Diencephalon (tissue), 1 donor: ENCODE measurements at places on chromosomes 5 and 9. TPM values are rescaled to one million over a fixed set of nuclear protein-coding genes. Genes with fewer than 3 reads are reported as not detected.

Gene CYLC2
- not detected for total RNA-seq

Gene CARD9
- total RNA-seq = 2.3 TPM

Gene ERCC8
- total RNA-seq = 31.6 TPM

Gene CNTLN
- total RNA-seq = 25.1 TPM

Gene PCDHGA5
- 7.2 TPM for total RNA-seq

Gene CCNH
- total RNA-seq = 103 TPM

Gene GCNT4
- total RNA-seq = 0.92 TPM

Gene OBP2B
- not detected for total RNA-seq

Gene PTPRD
- total RNA-seq = 248 TPM

Gene PTPN3
- total RNA-seq = 23.5 TPM

Gene SHC3
- 42.0 TPM for total RNA-seq

Gene C1QTNF3
- 16.1 TPM for total RNA-seq

Gene ABL1
- total RNA-seq = 29.5 TPM

Gene PPP3R2
- total RNA-seq = 0.92 TPM

Gene FOXD4L4
- total RNA-seq = 1.4 TPM

Gene CCDC180
- 16.1 TPM for total RNA-seq

Gene NUTM2G
- not detected for total RNA-seq

Gene AQP7
- total RNA-seq = not detected

Gene PROP1
- total RNA-seq = not detected

Gene CDK9
- 48.2 TPM for total RNA-seq

Gene PIP5KL1
- 11.5 TPM for total RNA-seq

Gene NR5A1
- total RNA-seq = 0.69 TPM

Gene PAEP
- not detected for total RNA-seq

Gene AIF1L
- total RNA-seq = 24.9 TPM

Gene VPS13A
- total RNA-seq = 53.7 TPM

Gene CDH6
- 43.4 TPM for total RNA-seq

Gene CDH10
- 48.2 TPM for total RNA-seq

Gene FOXD4L5
- total RNA-seq = 0.46 TPM

Gene INSL4
- not detected for total RNA-seq

Gene ADGRD2
- 0.46 TPM for total RNA-seq

Gene RGS7BP
- total RNA-seq = 21.2 TPM

Gene CER1
- 0.69 TPM for total RNA-seq

Gene DMRT3
- not detected for total RNA-seq
